Glomerular endothelial cell (primary cell): ENCODE measurements at places on chromosomes 4 and X.

DNA sequence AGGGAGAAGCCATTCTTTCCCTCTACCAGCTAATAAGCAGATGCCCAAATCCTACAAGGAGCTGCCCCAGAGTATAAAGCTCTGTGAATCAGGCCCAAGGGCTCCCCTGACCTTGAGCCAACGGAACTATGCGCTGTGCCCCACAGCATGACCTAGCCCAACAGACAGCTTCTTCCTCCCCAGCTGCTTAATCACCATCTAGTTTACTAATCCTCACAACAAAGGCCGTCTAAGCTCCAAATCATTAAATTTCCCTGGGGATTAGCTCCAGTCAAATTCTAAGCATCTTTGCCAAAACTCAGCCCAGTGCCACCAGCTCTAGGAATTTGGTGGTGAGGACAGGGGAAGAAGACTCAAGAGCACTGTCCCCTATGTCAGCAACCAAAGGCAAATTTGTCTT is 113.1 kb downstream of the SHROOM4 start:
- no peak for DNase-seq

DNA sequence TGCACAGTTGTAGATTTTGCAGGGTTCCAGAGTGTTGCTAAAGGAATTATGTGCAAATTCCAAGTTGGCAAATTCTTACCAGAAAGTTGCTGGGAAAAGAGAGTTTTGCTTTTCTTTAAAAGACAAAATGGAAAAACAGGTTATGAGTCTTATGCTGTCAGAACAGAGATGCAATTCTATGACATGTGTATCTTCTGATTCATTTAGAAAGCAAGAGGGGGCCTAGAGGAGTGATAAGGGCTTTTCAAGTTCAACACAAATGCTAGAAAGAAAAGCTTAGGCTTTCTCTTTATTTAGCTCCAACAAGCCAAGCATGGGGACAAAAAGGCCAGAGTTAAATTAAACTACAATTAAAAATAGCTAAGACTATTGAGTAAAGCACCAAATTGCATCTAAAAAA is 72.4 kb upstream of the GATB start:
- no peak for DNase-seq

DNA sequence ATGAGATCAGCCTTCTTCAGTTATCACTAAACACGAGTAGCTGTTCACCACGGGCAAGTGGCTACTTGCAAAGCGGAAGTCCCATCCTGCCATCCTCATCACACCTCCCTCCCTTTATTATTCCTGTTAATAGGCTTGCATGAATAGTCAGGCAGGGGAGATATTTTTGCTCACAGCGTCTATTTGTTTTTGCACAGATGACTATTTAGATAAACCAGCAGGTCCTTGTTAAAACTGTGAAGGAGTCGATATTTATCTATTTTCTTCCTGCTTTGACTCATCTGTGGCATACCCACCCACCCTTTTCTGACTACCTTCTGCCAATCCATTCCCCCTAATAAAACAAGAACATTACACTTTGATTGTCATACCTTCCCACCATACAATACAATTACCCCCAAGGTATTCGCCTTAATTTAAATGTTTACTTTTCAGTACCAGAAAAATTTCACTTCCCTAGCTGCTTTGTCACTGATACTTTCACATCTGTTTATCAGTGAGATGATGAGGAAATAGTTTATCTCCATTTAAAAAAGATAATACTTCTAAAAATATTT is 96.6 kb upstream of the BANK1 start:
- no peak for DNase-seq

DNA sequence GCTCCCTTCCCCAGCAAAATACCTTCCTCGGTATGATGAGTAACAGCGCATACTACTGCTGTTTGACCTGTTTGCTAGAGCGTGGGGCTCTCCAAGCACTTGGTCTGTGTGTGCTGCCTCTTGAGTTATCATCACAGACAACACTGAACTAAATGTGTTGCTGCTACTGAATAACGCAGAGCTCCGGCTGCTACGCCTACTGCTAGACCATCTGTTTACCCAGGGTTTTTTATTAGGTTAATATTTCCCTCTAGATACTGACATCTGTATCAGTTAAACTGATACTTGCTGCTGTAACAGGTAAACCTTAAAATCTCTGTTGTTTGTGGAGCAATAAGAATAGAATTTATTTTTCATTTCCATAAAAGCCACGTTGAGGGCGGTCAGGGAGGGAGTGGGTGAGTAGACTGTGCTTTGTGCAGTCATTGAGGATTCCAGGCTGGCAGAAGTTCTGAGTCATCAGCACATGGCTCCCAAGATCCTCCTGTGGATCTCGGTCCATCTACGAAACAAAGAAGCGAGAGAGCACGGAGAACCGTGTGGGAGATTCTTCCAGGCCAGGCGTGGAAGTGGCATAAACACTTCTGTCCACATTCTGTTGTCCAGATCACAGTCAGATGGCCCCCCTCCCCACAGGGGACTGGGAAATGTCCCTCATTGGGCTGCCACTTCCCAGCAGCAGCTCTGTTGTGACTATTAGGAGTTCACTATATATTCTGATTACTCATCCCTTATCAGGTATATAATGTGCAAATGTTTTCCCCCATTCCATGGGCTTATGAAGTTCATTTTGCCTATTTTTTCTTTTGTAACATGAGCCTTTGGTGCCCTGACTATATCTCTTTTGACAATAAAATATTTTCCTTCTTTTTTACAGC is 14.1 kb downstream of the GRK4 start:
- DNase-seq = no peak

- no peak for DNase-seq
Observed at GRCh38 chr4:173264684-173265185, 69.4 kb downstream of the HMGB2 start.

- DNase-seq = peak; percentile 65
Observed at GRCh38 chr4:140223056-140223810, 69.2 kb upstream of the MAML3 start.
